Fibroblast of mammary gland (primary cell): ENCODE measurements at places on chromosomes 2 and 18.

- DNase-seq, result no peak
These were observed 167.9 kb downstream of the MGAT5 start for GRCh38 chr2:134421556-134422328.

DNA sequence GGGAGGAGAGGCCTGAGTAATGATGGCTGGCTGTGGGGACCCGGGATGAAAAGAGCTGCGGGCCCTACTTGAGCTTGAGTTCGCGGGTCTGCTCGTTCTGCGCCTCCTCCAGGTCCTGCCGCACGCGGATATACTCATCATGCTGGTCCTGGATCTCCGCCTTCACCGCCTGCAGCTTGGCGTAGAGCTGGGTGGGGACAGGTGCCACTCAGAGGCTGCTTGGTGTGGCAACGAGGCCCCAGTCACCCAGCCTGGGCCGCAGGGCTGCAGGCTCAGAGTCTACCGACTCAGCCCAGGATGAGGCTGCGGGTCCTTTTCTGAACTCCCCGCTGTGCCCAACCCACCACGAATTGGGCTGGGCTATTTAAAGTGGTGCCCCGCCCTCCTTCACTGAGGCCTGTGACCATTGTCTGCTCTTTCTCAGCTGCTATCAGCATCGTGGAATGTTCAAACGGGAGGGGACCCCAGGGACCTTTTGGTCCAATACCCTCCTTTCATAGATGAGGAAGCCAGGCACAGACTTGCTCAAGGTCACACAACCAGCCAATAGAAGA, 28.0 kb downstream of the KIF3C start:
- DNase-seq, result no peak

GRCh38 chr2:40528564-40528963, 76.7 kb upstream of the SLC8A1 start:
- no peak for DNase-seq

DNA sequence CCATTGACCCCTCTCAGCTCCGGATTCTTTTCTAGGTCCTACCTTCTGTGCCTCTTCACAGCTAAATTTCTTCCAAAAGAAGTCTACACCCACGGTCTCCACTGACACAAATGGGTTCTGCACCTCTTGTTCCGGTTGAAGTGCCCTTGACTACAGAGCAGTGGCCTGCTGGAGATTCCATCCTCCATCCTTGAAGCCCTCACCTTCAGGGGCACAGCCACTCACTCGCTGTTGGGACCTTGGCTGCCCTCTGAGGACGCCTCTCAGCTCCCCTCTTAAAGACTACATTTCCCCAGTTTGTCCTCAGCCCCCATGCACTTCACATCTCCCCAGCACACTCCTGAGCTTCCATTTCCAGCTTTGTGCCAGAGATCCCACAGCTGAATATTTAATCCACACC, 226.3 kb downstream of the ATAD2B start:
- DNase-seq, result no peak

DNA sequence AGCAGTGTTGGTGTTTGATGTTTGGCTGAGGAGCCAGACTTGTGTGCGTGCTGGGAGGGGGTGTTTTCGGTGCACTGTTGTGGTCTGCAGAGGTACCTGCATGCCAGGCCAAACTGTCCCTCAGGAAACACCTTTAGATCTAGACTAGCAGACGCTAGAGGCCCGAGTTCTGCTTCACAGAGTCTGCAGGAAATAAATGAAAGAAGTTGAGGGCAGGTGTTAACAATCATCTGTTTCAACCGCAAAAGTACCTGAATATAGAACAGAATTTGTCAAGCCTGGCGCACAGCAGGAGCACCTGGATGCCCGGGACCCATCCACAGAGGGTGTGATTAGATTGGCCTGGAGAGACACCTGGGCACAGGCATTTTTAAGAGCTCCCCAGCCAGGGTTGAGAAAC, 40.5 kb upstream of the REL start:
- DNase-seq, result no peak

DNA sequence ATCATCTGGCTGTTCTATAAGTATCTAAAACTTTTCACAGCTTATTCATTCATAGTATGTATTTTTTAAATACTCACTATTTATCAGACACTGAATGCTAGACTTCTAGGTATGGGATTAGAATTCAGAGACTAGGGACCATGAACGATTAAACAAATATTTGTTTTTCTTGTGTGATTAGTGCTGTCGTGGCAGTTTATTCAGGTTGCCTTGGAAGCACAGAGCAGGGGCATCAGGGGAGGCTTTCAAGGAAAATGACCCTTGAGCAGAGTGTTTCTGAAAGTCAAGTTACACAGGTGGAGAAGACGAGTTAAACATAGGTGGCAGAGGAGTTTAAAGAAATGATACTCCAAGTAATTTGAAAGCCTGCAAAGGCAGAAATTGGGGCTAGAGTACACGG, 5.7 kb downstream of the SPOPL start:
- DNase-seq, result no peak

GRCh38 chr18:5884375-5884774, 10.9 kb downstream of the TMEM200C start:
- DNase-seq, result no peak

GRCh38 chr2:55459279-55459678, 39.6 kb upstream of the CCDC88A start:
- no peak for DNase-seq

DNA sequence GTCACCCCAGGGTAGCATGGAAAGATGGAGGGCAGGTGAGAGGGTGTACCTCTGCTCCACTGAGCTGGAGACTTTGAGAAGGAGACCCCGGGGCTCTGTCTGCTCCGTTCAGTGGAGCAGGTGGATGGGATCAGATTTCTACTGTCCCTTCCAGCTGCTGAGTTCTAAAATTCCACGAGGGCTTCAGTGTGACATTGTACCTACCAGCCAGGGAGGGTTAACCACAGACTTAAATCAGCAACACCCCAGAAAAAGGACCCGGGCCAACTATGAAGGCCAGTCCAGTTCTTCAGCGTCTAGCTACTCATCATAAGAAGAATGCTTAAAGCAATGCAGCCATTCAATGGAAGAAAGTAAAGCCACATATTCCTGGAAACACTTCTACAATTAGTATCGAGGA, 23.8 kb downstream of the STAT1 start:
- no peak for DNase-seq

- no peak for DNase-seq
These were observed 598.9 kb upstream of the LINC00305 start for GRCh38 chr18:64747803-64748202.

- DNase-seq, result peak; percentile 76
These were observed 10.6 kb upstream of the HOXD4 start for GRCh38 chr2:176140513-176141317.

GRCh38 chr2:156704132-156704531, 268.0 kb downstream of the GPD2 start:
- DNase-seq, result no peak

- no peak for DNase-seq
These were observed 89.0 kb downstream of the EIPR1 start for GRCh38 chr2:3288470-3289170.

DNA sequence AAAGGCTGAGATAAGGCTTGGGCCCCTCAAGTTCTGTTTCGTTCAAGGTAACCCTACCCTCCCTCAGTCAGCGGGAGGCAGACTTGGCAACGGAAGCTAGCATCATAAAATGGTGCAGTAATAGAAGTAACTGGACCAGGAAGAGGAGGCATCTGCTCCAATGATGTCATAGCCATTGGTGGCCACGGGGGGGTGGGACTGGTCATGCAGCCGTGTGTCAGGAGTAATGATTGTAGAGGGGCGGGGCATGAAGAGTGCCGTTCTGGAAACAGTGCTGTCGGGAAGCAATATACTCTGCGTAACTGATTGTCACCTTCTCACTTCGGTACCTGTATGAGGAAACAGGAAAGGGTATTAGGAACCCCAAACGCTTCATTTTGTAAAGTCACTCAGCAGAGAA, 6.9 kb upstream of the POLR2D start:
- DNase-seq, result peak; percentile 49

DNA sequence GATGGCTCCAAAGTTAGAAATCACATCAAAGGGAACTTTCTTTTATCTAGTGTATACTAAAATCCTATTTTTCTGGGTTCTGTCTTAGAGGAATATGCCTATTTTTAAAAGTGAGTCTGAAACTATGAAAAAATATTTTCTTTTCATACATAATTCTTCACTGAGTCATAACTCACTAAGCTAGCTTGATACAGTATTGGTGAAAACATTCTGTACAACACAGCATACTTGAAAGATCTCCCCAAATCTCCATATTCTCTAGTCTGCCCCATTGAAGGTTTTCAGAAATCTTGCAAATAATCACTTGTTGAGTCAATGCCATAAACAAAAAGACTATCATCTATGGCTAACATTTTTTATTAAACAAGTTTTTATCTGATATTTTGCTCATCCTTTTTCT, 44.5 kb downstream of the COL3A1 start:
- DNase-seq, result peak; percentile 47

DNA sequence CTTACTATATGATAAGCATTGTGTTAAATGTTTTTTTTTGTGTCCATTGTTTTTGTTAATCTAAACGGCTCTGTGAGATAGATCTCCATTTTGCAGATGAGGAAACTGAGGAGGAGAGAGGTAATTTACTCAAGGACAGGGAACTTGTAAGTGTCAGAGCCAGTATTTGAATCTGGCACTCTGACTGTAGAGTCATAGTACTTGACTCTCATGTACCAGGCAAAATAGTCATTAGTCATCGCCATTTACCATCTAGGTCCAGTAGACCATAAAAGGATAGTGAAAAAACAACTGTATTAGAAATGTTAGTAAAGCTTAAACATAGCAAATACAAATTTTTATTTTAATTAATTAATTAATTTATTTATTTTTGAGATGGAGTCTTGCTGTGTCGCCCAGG, 4.8 kb downstream of the PSMD14 start:
- DNase-seq, result peak; percentile 69

GRCh38 chr2:206920951-206921350, 18.4 kb upstream of the CPO start:
- DNase-seq, result peak; percentile 31

- no peak for DNase-seq
These were observed 53.1 kb downstream of the HS1BP3 start for GRCh38 chr2:20597860-20598183.

- DNase-seq, result no peak
These were observed 92.6 kb upstream of the CERS6 start for GRCh38 chr2:168363347-168364092.

DNA sequence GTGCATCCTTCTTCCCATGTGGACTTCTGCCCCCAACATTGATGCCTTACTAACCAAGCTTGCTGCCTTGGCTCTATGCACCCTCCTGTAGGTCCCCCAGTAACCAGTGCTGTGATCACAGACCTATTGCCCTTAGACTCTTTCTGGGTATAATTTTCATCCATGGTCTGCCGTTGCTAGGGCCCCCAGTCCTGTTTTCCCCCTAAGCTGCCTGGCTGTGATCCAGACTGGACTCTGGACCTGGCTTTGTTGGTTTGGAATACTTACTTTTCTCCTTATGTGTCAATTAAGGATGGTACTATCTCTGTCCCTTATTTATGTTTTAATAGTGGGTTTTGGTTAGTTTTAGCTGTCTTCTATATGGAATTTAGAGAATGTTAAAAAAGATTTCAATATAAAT, 26.0 kb downstream of the ATP9B start:
- no peak for DNase-seq

- DNase-seq, result no peak
These were observed 660.6 kb downstream of the NYAP2 start for GRCh38 chr2:226059961-226060627.

- DNase-seq, result no peak
These were observed 1189.1 kb upstream of the NXPH2 start for GRCh38 chr2:139969323-139969722.

DNA sequence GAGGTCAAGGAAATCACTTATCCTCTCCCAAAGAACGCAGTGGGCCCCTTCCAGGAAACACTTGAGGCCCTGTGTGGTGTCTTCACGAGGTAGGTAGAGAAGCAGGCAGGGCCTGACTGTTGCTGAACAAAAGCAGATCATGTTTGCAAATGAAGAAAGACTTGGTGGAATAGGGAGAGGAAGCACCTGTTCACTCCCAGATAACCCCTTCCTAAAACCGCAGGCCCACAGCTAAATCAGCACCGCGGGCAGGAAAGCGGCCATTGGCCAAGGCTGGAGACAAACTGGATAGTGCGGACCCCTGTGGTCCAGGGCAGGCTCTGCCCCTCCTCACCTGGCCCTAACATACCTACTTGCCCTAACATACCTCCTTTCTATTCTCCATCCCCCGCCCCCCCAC, 64.9 kb upstream of the KLHL29 start:
- DNase-seq, result no peak

DNA sequence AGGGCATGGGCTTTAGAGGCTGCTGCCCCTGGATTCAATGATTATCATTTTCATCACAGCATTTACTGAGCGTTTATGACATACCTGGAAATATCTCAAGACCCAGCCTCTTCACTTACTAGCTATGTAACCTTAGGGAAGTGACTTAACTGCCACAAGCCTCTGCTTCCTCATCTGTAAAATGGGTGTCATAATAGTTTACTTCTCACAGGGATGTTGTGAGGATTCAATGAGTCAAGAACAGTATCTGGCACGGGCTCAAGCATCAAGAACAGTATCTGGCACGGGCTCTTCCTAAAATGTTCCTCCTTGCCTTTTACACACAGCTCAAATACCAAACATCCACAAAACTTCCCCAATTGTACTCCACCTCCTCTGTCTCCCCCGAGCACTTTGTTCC, 31.4 kb downstream of the LGALSL start:
- DNase-seq, result peak; percentile 28

GRCh38 chr2:213148572-213149261, 2.7 kb downstream of the IKZF2 start:
- no peak for DNase-seq

DNA sequence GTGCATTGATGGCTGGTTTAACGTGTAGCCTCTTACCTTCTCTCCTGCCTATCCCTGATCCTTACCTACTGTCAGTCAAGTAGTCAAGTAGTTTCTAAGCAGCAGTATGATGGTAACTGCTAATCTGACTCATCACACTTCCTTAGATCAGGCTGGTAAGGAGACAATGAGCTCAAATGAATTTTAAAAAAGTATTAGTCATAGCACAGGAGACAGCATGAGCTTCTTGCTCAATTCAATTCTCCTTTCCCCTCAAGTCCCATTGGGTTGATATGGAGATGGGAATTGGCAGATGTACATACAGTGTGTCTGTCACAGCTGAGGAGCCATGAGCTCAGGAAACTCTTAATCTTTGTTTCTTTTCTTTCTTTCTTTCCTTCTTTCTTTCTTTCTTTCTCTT, 799.7 kb downstream of the LRP1B start:
- DNase-seq, result peak; percentile 91

GRCh38 chr2:55115761-55116597, 65.7 kb upstream of the RTN4 start:
- DNase-seq, result peak; percentile 65

- DNase-seq, result no peak
These were observed 293.2 kb downstream of the PLCL1 start for GRCh38 chr2:198097630-198098029.

- peak; percentile 85 for DNase-seq
These were observed 35.4 kb upstream of the RHOB start for GRCh38 chr2:20411361-20411894.

GRCh38 chr2:176107731-176108181, 676 bp downstream of the HOXD11 start:
- DNase-seq, result no peak
